ENCODE measurements at places on chromosomes 7 and 10. TPM values are rescaled to one million over a fixed set of nuclear protein-coding genes. Genes with fewer than 3 reads are reported as not detected.

FZD8 gene
- total RNA-seq, result 18.8 TPM

DNA sequence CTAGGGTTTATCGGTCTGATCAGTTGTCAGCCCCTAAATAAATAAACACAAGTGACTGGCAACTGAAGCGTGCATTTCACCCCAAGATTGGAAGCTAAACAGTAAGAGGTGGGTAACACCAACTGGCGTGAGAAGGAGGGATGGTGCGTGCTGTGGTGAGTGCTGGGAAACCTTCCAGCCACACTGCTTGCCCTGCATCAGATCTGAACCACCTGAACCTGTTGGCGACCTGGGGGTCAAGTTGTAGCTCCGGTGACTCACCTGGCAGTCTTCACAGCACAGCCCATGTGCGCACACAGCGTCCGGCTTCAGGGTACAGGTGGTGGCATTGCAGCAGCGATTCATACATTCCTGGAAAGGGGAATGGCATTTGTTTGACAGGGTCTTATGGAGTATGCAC is 170.1 kb downstream of the FANK1 start:
- no peak for DNase-seq

HOXA3 gene
- 21.2 TPM for total RNA-seq

GRCh38 chr7:39950473-39951225 is 593 bp downstream of the CDK13 start:
- peak; percentile 60 for DNase-seq

GRCh38 chr10:67976292-67977245 is 92.1 kb downstream of the SIRT1 start:
- no peak for DNase-seq

DNA sequence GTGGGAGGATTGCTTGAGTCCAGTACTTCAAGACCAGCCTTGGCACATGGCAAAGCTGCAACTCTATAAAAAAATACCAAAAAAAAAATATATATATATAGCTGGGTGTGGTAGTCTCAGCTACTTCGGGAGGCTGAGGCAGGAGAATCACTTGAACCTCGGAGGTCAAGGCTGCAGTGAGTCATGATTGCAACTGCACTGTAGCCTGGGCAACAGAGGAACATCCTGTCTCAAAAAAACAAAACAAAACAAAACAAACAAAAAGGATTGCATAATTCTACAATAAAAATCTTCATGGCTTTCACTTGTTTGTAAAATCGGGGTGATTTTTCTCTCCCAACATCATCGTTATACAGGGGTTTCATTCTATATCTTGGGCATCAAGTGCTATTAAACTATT is 35.1 kb downstream of the GUSB start:
- no peak for DNase-seq

HKDC1 gene
- total RNA-seq, result 27.4 TPM

DNA sequence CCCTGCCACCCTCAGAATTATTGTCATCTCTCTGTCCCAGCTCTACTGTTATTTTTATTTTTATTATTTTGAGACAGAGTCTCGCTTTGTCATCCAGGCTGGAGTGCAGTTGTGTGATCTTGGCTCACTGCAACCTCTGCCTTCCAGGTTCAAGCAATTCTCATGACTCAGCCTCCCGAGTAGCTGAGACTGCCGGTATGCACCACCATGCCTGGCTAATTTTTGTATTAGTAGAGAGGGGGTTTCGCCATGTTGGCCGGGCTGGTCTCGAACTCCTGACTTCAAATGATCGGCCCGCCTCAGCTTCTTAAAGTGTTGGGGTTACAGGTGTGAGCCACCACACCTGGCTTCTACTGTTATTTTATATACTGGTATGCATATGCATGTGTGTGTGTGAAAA is 11.0 kb downstream of the CALHM2 start:
- DNase-seq, result no peak

GRCh38 chr7:14846405-14846804 is 56.1 kb downstream of the DGKB start:
- no peak for DNase-seq

- no peak for DNase-seq
These were observed 384.7 kb downstream of the MDFIC start for GRCh38 chr7:115306586-115306985.

DNA sequence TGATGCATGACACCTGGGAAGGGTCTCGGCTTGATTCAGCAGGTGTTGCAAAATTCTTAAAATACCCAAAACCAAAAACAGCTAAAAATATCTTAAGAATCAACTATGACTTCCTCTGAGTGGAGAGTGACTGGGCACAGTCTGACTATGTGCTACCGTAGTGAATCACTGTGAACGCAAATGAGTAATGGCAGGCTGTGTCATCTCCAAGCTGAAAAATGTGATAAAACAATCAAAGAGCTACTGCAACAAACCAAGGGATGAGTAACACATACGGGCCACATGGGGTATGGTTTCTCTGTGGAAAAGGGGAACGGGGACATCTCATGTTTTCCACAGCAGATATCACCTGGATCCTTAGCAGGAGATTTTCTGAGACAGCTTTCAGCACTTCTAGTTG is 127.5 kb downstream of the ABCA13 start:
- no peak for DNase-seq

SLC12A9 gene
- 29.9 TPM for total RNA-seq

DNA sequence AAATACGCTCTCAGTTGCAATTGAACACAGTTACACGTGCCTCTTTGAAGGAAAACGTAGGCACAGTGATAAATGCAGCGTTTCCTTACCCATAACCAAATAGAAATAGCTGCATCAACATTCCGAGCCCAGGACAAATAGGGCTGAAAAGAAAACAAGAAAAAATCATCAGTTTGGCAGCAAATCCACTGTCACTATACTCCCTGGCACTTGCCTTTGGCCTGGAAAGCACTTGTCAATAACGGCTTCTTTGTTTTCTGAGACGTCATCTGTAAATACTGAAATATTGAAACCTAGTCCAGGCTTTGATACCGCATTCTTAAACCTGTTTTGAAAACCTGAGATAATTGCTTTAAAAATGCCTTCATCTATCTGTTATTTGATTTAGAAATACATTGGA is 167.2 kb upstream of the AKR1E2 start:
- DNase-seq, result no peak

DNA sequence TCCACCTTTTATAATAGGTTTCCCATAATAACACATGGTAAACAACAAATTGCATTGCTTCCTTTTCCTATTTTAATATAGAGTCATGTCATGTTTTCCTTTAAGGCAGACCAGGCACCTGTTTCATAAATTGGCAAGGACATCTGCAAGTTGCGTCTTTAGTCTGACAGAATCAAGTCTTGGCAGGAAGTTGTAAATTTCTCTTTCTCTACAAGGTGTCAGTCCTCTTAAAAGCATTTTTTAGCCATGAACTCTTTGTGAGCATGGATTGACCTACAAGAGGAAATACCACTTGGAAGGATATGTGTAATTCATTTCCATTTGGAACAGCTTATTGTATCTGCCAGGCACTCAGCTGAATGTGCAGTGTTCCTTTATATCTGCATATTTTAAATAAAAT is 176.8 kb downstream of the PRKG1 start:
- no peak for DNase-seq

- DNase-seq, result no peak
These were observed 266.8 kb downstream of the SORCS1 start for GRCh38 chr10:106897719-106898118.

- DNase-seq, result no peak
These were observed 387.3 kb upstream of the NPVF start for GRCh38 chr7:25615593-25615992.

DNA sequence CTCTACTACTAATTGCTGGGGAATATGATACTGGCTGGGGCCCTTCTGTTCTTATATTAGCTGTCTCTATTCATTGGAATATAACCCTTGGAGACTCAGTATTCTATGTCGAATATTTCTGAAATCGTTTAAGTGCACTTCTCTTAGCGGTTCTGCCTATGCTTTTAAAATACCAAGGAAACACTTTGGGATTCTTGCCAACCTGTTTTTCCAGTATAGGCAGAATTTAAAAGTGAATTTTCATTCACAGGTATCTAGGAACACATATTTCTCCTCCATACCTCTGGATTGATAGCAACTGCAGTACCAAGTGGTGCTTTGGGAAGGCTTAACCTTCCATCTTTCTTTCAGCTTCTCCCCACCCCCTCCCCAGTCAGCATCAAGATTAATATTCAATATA is 370.3 kb upstream of the LRRN3 start:
- DNase-seq, result no peak

DNA sequence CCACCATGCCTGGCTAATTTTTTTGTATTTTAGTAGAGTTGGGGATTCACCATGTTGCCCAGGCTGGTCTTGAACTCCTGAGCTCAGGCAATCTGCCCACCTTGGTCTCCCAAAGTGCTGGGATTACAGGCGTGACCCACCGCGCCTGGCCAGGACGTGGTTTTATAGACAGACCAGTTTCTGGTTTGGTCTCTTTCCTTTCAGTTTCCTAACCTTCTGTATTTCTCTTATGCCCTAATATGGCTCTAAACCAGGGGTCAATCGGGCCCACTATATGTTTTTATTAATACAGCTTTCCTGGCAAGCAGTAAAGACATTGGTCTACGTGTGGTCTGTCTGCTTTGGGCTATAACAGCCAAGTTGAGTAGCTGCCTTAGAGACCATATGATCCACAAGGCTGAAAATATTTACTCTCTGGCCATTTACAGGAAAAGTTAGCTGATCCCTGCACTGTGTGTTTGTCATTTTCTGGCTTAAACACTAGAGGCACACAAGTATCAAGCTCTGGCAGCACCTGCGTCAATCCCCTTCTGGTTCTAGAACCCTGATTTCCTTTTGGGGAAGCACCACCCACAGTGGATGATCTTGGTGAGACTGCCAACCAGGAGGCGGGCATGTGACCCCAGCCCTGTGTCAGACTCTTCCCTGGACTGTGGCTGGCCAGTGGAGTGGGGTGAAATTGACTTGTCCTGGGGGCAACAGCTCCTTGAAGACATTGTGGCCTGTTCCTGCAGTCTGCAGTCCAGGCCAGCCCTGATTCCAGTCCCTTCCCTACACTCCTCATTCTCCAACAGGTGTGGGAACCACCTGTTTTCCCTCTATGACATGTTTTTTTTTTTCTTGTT is 497.2 kb downstream of the PLXNA4 start:
- no peak for DNase-seq

DNA sequence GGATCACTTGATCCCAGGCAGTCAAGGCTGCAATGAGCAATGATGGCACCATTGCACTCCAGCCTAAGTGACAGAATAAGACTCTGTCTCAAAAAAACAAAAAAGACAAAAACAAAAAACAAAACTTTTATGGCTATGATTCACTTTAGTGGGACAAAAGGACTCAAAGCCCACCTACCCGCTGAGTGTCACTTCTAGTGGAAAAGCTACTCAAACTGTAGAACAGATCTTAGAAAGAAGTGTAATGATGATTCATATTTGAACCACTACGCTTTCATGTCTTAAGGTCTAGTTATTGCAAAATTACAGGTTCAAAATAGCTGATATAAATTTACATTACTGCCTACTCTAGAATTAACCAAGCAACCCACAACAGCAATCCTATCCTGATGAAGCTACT is 47.1 kb upstream of the OTUD1 start:
- no peak for DNase-seq

DNA sequence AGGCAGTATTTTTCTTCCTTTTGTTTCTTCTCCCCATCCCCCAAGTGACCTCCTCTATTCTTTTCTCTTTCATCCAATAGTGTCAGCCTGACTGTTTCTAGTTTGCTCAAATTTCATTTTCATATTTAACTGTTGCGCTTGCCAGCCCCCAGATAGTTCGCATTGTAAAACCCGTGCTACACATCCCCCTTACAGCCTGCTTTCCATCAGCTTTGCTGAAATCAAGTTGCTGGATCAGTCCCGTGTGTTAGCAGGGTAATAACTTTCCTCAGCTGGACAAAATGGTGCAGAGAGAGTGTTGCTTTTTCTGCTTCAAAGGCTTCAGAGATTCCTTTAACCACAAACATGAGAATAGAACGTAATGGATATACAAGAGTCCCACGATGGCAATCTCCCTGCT is 180.6 kb upstream of the NPVF start:
- no peak for DNase-seq

DNA sequence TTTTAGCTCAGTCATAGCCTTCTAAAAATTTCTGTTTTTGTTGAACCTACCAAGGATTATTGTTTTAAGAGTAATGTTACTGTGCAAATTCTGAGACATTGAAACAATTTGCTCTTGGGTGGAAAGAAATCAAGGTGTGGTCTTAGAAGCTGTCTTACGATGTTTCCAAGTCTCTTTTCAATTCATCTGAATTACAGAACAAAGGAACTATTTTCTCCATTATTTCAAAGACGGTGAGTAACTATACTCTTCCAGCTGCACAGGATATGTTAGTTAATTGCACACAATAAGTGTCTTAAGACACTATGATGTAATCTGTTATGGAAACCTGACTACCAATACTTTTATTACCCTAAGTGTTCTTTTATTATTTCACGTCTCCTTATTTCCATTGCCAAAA is 106.8 kb upstream of the POM121L12 start:
- DNase-seq, result no peak

- no peak for DNase-seq
These were observed 8.4 kb downstream of the THAP5 start for GRCh38 chr7:108561047-108561619.
